ENCODE measurements at places on chromosomes 16 and 17.

DNA sequence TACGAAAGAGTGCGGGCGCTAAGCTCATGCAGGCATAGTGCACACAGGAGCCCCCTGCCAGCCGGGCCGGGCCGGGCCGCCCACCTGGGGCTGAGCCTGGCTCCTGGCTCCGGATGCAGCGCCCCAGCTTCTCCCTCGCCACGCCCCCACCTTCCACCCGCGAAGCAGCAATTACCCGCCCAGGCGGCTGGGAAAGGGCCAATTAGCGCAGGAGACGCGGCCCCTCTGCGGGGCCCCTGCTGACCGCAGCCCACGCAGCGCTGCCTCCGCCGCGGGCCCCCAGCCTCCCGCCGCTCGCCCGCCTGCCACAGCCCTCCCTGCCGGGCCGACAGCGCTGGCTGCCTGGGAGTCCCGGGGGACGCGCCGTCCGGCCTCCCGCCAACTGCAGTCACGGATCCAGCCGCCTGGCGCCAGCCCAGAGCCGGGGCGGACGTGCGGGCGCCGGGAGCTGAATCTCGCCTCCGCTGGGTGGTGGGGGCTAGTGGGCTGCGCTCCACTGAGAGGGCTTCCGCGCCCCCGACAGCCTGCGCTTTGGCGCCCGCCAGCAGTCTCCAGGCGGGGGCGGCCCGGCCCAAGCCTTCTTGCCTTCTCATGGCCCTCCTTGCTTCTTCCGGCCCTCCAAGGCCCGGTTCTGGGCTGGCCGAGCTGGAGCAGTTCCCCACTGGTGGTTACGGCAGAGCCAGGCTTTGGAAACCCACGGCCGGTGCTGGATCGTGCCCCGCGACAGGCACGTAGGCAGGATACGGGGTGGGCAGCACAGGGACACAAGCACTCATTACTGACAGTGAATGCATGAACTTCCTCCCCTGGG lies 14.9 kb upstream of the CBFB start:
- H3K27me3 ChIP-seq: peaks cover 13% of the 10 kb centered on the region
- peak overlapping the region; percentile 31 for H3K27ac ChIP-seq
- DNase-seq: peak; percentile 24
- peak overlapping the region; percentile 37 for H3K4me3 ChIP-seq
- H3K36me3 ChIP-seq: no peaks in the 10 kb centered on the region

GRCh38 chr16:4936181-4936990 lies 562 bp downstream of the PPL start:
- peaks cover 10% of the 10 kb centered on the region for H3K4me1 ChIP-seq
- no peak overlapping the region for H3K27ac ChIP-seq
- no peaks in the 10 kb centered on the region for H3K27me3 ChIP-seq
- H3K4me3 ChIP-seq: peak overlapping the region; percentile 73

DNA sequence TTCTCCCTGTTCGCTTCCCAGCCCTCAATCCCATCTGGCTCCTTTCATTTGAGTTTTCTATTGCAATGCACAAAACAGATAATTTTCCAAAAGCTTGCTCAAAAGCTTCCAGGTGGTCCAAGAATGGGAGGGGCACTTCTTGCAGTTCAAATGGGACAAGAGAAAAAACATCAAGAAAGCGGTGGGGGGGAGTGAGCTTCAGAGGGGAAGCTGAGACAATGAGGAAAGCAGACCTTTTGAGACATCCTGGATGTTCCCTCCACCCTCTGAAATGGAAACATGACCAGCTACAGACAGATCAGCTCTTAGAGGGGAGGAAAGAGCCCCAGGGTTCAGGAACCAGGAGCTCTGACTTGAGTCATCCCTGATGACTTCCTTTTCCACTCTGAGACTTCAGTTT lies 368.2 kb downstream of the SLC39A11 start:
- H3K4me1 ChIP-seq: peaks cover 2% of the 10 kb centered on the region
- no peaks in the 10 kb centered on the region for H3K27me3 ChIP-seq
- H3K36me3 ChIP-seq: no peaks in the 10 kb centered on the region
- H3K27ac ChIP-seq: no peak overlapping the region
- no peak overlapping the region for H3K4me3 ChIP-seq

DNA sequence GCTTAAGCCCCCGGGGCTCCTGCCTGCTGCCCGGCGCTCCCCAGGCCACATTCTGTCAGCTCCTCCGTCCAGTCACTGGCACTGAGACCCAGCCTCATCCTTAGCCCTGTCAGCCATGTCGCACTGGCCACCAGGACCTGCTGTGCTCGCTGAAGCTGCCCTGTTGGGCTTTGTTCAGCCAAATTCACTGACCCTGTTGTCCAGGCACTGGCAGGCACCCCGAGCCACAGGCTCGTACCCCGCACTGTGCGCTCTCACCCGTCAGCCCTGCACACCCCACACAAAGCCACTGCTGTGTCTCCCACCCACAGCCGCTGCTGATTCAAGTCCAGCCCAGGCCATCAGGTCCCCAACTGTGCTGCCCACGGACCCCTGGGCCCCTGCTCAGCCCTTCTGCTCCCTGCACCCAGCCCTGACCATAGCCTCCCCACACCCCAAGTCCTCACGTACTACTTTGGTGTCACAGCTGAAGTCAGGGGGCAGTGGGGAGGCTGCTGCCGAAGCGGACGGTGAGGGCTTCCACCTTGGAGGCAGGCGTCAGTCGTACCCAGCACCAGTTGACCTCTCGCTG lies 131.5 kb upstream of the CHMP6 start:
- H3K4me3 ChIP-seq: no peak overlapping the region
- peaks cover 14% of the 10 kb centered on the region for H3K4me1 ChIP-seq
- no peak overlapping the region for H3K27ac ChIP-seq
- DNase-seq: no peak
- H3K36me3 ChIP-seq: peaks cover 9% of the 10 kb centered on the region

DNA sequence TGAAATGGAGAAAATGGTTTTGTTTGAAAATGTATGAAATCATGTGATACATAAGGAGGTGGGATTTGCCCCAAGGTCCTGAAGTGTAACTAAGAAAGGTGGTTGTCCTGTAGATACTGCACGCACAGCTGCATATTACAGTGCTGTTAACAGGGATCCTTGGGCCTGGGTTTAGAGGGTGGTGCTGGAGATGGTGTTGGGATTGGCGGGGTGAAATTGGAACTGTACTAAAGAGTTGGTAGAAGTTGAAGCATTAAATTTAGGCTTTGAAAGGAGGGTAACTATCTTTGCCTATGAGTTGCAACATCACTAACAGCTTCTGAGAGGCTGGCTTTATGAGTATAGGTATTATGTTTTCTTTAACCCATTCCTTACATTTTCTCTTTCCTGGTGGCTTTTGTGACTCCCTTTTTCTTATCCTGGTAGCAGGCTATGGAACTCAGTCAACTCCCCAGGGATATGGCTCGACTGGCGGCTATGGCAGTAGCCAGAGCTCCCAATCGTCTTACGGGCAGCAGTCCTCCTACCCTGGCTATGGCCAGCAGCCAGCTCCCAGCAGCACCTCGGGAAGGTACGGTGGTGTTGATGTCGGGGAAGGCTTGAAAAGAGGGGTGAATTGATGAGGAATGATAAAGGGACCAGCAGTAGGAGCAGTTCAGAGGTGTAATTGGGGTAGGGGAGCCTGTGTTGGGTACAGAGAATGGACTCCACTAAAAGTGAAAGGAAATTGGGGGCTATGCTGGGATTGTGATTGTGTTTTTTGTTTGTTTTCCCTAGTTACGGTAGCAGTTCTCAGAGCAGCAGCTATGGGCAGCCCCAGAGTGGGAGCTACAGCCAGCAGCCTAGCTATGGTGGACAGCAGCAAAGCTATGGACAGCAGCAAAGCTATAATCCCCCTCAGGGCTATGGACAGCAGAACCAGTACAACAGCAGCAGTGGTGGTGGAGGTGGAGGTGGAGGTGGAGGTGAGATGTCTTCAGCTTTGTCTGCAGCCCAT lies 3.8 kb downstream of the FUS start:
- peaks cover 56% of the 10 kb centered on the region for H3K36me3 ChIP-seq
- peak; percentile 9 for DNase-seq
- H3K27me3 ChIP-seq: no peaks in the 10 kb centered on the region
- no peak overlapping the region for H3K4me3 ChIP-seq
- no peak overlapping the region for H3K27ac ChIP-seq

GRCh38 chr17:74857191-74857590 lies 2.5 kb downstream of the GRIN2C start:
- H3K27me3 ChIP-seq: peaks cover 58% of the 10 kb centered on the region
- no peak for DNase-seq
- no peak overlapping the region for H3K4me3 ChIP-seq
- peaks cover 5% of the 10 kb centered on the region for H3K4me1 ChIP-seq
- H3K27ac ChIP-seq: no peak overlapping the region
- H3K36me3 ChIP-seq: no peaks in the 10 kb centered on the region

DNA sequence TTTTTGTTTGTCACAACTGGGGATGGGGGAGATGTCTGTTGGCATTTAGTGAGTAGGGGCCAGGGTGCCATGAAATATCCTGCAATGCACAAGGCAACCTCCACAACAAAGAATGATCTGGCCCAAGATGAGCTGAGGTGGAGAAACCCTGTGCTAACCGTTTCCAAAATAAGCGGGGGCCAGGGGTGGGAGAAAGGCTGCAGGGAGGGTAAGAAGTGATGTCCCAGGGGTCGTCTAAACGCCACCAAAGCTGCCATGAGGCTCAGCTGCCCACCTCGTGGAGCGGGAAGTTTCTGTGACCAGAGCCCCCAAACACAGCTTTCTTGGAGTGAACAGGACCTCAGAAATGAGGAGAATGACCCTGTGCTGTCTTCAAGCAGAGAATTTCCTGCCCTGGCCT lies 76.5 kb upstream of the CDH5 start:
- H3K4me1 ChIP-seq: no peaks in the 10 kb centered on the region
- H3K4me3 ChIP-seq: no peak overlapping the region
- no peak for DNase-seq
- no peaks in the 10 kb centered on the region for H3K27me3 ChIP-seq

DNA sequence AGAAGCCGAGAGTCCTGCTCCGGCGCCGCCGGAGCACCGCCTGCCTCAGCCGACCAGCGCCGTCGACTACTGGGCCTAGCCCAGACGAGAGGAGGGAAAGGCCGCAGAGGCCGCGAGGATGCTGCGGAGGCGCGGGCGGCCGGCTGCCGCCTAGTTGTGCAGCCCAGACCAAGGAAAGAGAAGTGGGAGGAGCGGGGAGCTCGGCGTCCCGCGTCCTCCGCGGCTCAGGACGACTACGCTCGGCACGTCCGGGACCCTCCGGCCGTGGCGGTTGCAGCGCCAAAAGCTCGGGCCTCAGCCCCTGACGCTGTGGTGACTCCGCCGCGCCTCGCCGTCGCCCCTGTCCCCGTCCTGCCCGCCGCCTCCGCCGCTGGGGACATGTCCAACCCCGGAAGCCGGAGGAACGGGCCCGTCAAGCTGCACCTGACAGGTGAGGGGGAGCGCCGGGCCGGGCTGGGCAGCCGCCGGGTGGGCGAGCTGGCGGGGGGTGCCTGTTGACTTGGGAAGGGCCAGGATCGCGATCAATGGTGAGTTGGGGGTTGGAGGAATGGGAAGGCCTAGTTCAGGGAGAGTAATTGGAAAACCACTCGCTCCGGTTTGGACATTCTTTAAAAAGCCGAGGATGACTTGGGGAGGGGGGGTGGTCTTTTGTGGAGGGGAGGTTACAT lies 37.7 kb downstream of the RNF135 start:
- H3K27ac ChIP-seq: no peak overlapping the region
- H3K27me3 ChIP-seq: no peaks in the 10 kb centered on the region
- H3K4me1 ChIP-seq: no peaks in the 10 kb centered on the region
- H3K36me3 ChIP-seq: no peaks in the 10 kb centered on the region
- DNase-seq: peak; percentile 47
- H3K4me3 ChIP-seq: peak overlapping the region; percentile 78

DNA sequence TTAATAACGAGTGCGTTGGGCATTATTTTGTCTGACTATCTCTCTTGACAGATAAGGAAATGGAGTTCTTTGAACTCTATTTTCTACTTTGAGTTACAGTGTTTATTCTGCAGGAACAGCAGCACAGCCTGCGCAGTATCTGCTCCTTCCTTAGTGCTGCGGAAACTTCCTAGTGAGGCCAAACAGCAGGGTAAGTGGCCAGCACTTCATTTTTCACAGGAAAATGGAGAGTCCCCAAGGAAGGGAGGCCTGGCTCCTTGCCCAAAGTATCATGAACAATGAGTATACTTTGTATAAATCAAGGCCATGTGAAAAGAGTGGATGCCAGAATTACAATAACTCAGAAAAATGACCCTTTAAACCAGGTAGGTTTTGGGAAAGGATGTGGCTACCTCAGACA lies 140.6 kb downstream of the VPS53 start:
- no peak for DNase-seq
- H3K4me1 ChIP-seq: no peaks in the 10 kb centered on the region
- no peak overlapping the region for H3K4me3 ChIP-seq

DNA sequence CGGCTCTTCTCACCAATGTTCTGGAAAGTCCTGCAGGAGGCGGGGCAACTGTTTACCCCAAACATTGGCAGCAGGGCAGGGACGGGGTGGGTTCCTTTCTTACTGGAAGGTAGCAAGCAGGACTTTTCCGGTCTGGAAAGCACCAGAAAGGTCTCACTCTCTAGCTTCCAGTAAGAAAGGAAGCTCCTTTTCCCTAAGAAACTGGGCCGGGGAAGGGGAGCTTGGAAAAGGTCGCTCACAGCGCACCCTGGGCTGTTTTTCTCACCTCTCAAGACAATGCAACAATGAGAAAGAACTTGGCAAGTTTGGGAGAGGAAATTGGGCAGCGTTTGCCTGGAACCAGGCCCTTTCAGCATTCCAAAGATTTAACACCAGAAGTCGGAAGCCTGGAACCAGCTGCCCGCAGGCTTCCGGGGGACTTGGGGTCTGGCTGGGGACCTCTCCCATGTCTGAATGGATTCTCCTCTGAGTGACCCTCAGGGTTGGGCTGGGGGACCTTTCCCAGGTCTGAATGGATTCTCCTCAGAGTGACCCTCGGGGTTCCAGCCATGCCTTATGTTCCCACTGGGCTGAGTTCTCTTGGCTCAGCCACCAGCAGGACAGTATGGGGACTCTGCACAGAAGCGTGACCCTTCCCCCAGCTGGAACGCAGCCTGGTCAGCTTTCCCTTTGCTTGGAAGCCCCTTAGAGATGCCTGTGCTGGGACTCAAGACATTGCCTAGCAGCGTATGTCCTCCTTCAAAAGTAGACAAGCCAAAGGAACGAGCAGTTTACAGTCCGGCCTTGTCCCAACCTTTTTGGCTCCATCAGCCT lies 166.5 kb upstream of the PLCG2 start:
- H3K4me3 ChIP-seq: no peak overlapping the region
- H3K36me3 ChIP-seq: peaks cover 47% of the 10 kb centered on the region
- DNase-seq: no peak
- H3K4me1 ChIP-seq: peaks cover 48% of the 10 kb centered on the region

- no peak overlapping the region for H3K27ac ChIP-seq
- H3K4me3 ChIP-seq: no peak overlapping the region
- H3K4me1 ChIP-seq: peaks cover 2% of the 10 kb centered on the region
- H3K36me3 ChIP-seq: no peaks in the 10 kb centered on the region
Measured at GRCh38 chr16:84119368-84119767, 2.6 kb upstream of the MBTPS1 start.
